Small intestine (tissue), 16 donors: ENCODE measurements at places on chromosomes 5 and 9. TPM values are rescaled to one million over a fixed set of nuclear protein-coding genes. Genes with fewer than 3 reads are reported as not detected.
A peak's percentile ranks its signal among the peaks of the same experiment; 100 is the strongest.

The IFNB1 gene
- not detected for polyA plus RNA-seq

The DMRT3 gene
- polyA plus RNA-seq: not detected

DNA sequence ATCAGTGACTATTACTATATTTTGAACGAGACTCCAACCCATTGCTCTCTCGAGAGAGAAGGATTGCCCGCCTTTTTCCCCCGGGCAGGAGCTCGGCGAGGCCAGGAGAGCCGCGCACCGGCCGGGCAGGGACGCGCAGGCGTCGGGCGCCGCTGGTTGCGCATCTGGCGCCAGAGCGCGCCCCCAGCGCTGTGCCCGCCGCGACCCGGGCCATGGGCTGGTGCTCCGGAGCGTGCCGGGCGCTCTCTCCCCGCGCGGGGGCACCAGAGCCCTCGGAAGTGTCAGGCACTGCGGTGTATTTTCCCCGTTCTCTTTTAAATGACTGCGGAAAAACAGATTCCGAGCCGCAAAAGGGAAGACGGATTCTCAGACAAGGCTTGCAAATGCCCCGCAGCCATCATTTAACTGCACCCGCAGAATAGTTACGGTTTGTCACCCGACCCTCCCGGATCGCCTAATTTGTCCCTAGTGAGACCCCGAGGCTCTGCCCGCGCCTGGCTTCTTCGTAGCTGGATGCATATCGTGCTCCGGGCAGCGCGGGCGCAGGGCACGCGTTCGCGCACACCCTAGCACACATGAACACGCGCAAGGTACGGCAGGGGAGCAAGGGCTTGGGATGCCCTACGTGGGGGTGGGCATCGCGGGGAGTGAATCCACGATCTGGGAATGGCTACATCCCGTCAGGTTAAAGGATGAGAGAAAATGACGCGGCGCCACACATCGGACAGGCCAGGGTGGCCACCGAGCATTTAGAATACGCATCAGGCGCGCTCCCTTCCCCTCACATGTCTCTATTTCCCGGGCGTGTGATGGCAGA is 1.1 kb upstream of the NTRK2 start:
- peak; percentile 61 for DNase-seq

- DNase-seq: no peak
Measured at GRCh38 chr5:134568337-134568700, 42.8 kb downstream of the JADE2 start.

DNA sequence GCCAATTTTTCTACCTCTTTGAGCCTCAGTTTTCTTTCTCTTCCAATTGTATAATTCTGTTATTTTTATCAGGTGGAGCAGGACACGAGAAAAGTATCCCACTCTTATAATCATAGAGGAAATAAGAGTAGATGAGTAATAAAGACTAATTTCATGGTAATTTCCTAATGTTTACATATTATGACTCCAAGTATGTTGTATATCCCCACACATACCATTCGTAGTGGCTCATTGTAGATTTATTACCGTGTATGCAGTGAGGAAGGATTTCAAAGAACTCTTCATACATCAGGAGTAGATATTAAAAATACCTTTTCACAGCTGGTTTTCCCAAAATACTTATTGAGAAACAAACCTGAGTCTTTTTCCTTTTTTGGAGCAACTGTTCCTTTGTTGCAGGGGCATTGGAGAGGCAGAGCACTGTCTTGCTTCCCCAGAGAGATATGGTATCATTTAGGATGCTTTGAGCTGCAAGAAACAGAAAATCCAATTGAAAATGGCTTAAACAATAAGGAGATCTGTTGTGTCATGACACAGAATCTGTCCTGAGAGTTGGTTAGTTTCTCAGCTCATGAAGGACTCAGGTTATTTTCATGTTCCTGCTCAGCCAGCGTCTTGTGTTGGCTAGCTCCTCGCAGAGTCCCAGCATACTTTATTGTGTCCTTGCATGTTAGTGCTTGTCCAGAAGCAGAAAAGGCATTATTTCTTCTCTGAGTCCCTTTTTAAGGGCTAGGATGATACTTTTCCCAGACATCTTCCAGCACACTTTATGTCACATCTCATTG is 291.2 kb downstream of the ARHGAP26 start:
- DNase-seq: no peak

DNA sequence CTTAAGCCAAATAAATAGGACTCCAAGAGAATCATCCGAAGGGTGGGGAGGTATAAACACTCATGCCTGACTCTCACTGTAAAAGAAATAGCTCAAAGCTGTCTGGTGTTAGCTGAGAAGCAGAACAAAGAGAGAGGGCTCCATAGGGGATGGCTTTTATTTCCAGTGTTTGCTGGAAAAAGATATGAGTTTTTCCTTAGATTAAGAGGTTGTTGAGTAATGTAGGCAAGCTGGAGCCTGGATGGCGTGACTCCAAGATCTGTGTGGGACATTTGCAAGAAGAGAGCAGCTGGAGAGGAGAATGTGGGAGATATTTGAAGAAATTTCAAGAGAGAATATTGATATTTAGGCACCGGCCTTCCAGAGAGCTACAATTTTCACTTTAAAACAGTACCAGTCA is 793.7 kb upstream of the RGMB start:
- DNase-seq: no peak

DNA sequence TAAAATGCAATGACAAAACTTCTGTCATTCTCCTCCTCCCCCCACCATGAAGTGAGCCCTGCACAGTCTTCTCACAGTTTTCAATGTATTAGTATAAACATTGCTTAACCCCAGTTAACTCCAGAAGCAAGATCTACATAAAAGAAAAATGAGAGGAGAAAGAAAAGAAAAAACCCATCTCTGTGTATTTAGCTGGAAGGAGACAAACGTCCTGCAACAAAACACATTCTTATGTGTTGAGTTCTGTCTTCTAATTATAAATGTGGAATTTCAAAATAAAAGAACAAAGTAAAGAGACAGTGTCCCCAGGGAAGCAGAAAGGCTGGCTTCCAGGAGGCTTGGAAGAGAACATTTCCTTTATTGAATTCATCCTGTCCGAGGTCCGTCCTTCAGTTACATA is 491.9 kb upstream of the TUSC1 start:
- DNase-seq: no peak

GRCh38 chr9:108621991-108622855 is 233.6 kb downstream of the ACTL7B start:
- no peak for DNase-seq

DNA sequence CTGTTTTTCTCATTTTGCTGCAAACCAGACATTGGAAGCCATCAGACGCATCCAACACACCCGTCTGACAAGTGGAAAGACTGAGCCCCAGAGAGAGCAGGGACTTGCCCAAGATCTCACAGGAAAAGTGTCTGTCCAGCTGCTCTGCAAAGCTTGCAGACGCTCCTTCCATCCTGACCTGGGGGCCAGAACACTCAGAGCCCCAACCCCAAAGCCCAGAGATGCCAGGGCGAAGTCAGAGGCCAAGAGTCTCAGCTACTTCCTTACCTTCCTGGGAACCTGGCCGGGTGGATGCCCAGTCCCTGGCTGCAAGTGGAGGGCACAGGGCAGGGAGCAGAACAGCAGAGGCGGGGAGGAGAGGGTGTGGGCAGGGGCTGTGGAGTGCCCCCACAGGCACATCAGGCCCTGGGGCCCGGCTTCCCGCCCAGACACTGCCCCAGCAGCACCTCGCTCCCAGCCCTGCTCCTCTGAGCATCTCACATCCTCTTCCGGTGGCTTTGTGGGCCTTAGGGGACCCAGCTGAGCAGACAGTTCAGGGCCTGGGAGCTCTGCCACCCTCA is 9.7 kb upstream of the RALGDS start:
- DNase-seq: no peak

DNA sequence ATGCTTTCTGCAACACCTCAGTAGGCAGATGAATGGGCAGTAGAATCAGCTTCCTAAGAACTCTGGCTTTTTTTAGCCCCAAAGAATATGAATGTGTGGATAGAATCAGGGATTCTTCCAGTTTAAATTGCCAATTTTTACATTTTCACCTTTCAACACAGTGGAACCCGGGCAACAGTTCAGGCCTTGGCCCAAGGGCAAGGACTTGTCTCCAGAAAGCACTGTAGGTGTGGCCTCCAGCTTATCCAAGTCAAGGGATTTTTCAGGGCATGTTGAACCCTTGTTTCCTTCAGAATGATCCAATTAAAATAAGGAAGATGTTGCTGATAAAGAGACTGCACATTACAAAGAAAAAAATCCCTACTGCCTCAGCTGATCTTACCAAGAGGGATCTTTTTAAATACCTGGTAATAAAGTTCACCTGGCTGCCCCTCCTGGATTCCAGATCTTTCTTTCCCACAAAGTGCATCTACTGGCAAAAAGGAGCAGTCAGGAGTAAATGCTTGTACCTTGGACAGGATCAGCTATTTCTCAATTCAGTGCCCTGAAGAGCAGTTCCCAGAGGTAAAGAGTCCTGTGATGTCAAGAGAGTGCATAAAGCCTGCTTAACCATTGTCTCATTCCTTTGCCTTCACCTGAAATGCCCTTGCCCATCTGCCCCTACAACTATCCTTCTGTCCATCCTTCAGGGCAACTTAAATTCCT is 80.1 kb upstream of the PLPP6 start:
- DNase-seq: peak; percentile 69

- no peak for DNase-seq
Measured at GRCh38 chr9:89642789-89643188, 38.0 kb downstream of the GADD45G start.

The PCDHB14 gene
- not detected for polyA plus RNA-seq

The BTNL8 gene
- polyA plus RNA-seq: 192 TPM

GRCh38 chr5:163434401-163434866 is 3.0 kb upstream of the CCNG1 start:
- DNase-seq: peak; percentile 58

- DNase-seq: no peak
Measured at GRCh38 chr5:2131826-2132496, 249.2 kb upstream of the IRX4 start.
